Myometrial cell (primary cell): ENCODE measurements at places on chromosomes 7 and 10. TPM values are rescaled to one million over a fixed set of nuclear protein-coding genes. Genes with fewer than 3 reads are reported as not detected.

PLXNA4 gene
- total RNA-seq: under 0.01 TPM in 1 of 2 replicates, not detected in the other

AKR1C2 gene
- total RNA-seq: 4.6 and 5.0 TPM in 2 replicates

ABCA13 gene
- not detected in 2 replicates for total RNA-seq

STOX1 gene
- not detected in 2 replicates for total RNA-seq

ANKRD61 gene
- not detected in 2 replicates for total RNA-seq

CFTR gene
- under 0.01 TPM in 1 of 2 replicates, not detected in the other for total RNA-seq

ZPBP gene
- not detected in 2 replicates for total RNA-seq

NEUROD6 gene
- total RNA-seq: not detected in 2 replicates

CASP7 gene
- 26.6 and 36.6 TPM in 2 replicates for total RNA-seq
